BJ (cell line): ENCODE measurements at places on chromosomes 13 and 19. TPM values are rescaled to one million over a fixed set of nuclear protein-coding genes. Genes with fewer than 3 reads are reported as not detected.
A peak's percentile ranks its signal among the peaks of the same experiment; 100 is the strongest.

DNA sequence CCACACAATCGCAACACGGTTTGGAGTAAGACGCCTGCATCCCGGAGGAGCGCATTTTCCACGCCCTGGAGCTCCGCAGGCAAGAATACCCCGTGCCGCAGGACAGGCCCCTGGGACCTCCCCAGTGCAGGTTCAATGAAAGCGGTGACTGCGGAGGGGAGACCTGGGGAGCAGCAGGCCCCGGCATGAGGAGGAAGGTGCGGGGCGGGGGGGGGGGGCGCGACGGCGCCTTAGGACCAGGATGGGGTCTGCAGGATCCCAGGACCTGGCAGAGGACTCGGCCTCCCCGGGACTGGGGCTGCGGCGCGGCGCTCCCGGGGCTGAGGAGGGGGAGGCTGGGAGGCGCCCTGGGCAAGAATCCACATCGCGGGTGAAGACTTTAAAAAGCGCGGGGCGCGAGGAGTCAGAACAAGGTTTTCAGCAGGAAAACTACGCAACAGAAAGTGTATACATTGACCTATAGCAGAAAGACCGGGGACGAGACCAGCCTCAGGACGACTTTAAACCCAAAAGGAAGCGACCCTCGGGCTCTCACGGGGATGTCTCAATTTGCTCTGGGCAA lies 432 bp downstream of the ZNF611 start:
- DNase-seq = no peak

GRCh38 chr19:46107371-46107770 lies 17.1 kb downstream of the IGFL3 start:
- no peak for DNase-seq

DNA sequence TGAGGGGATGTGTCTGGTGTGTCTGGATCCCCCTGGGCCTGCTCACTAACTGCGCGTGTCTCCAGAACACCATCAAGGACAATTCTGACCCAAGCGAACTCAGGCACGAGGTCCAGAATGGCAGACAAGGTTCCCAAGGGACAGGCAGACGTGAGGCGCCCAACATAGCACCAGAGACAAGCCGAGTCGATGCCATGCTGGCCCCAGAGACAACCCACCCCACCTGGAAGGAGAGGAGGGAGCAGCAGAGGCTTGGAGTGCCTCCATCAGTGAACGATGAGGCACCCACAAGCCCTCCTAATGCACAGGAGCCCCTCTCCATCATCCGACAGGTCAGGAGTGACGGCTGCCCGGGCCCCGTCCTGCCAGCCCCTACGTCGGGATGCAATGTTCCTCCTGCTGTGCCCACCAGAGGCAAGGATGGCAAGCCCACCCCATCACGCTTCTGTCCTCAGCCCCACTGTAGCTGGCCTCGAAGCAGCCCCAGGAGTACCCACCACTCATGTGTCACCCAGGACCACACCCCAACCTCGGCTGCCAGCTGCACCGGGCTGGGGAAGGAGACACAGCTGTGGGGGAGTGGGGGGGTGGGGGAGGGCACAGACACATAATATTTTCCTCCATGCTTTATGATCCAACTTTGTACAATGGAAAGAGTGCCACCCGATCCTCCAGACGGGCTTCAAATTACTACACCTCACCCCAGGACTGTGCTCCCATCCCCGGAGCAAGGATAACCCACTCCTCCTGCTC lies 11.8 kb downstream of the AP3D1 start:
- no peak for DNase-seq

- no peak for DNase-seq
Measured at GRCh38 chr13:23822252-23822824, 66.9 kb downstream of the MIPEP start.

DNA sequence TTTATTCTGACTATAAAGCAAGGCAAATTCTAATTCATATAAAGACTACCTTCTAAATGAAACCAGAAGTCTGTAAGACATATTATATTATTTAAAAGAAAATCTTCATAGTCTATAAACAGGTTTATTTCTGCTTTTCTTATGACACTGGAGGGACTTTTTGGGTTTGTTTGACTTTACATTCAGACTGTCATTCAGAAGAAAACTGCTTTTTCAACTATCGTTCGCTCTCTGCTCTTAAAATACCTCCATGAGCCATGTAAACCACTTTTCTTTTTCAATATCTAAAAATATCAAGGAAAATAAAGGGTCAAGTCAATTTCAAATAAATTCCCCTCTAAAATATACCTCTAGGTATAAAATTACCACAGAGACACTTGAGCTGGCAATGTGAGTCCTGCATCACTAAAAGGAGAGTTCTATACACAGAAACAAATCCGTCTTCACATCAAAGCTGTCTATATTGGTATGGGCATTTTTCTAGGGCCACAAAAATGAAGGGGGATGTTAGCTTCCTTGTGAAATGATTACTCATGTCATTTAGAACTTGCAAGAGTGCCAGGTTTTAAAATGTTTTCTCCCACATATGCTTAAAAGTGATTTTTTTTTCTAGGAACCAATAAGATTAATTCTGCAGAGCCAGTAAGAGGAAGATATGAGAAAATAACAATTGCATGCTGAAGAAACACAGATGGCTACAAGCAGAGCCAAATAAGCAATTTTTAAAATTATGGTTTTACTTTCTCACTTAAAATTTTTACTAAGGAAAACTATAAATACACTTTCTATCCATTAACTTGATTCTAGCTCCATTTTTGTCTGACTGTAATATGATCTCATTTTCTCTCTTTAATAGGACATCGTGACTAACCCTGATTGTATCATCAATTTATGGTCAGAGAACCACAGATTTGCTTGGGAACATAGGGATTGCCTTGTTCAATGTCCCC lies 181.8 kb downstream of the TBC1D4 start:
- DNase-seq = peak; percentile 23

- peak; percentile 94 for DNase-seq
Measured at GRCh38 chr13:112711528-112712265, 21.9 kb downstream of the ATP11A start.

DNA sequence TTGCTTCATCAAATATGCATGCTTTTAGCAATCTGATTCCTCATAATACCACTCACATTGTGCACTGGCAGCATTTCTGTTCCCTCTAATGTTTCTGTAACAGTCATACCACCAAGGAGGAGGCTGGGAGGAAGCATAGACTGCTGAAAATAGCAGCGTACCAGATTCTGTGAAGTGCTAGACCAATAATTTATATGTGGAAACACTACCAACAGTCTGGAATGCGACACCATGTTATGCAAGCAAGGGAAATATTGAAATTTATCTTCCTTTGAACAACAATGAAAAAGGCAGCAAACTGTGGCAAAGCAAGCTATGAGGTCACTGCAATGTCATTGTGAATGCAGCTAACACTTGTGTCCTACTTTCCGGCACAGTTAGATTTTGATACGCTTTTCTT lies 1388.0 kb downstream of the EFNB2 start:
- no peak for DNase-seq

DNA sequence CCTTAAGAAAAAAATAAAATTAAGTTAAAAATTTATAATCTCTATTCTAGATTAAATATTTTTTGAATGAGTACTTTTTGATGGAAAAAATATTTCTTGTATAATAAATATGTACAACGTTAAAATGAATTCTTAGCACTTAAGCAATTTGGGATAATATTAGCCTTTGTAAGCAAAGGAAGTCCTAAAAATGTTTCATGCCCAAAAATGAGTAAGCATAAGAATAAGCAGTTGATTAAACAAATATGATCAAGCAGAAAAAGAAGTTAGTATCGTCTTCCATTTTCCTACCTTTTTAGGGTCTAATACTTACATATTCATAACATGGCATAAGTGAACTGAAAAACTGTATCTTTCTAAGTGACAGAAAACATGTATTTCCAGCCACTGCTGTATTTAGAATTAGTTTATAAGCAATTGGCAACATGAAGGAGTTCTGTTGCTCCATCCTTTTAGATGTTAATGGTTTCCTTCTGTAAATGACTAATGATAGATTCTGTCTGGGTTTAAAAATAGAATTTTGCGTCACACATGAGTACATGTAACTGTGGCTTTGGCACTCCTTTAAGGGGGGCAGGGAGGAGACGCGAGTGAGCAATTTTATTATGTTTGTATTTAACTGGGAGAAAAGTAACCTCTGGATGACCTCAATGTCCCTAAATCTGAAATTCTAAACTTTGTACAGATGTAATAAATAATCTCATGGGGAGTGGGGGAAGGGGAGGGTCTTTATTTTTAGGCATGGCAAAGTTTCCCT lies 237.4 kb downstream of the RGCC start:
- peak; percentile 95 for DNase-seq

- DNase-seq = no peak
Measured at GRCh38 chr13:79910875-79911540, 429.9 kb downstream of the SPRY2 start.

- DNase-seq = no peak
Measured at GRCh38 chr13:42485272-42485671, 88.7 kb upstream of the TNFSF11 start.

DNA sequence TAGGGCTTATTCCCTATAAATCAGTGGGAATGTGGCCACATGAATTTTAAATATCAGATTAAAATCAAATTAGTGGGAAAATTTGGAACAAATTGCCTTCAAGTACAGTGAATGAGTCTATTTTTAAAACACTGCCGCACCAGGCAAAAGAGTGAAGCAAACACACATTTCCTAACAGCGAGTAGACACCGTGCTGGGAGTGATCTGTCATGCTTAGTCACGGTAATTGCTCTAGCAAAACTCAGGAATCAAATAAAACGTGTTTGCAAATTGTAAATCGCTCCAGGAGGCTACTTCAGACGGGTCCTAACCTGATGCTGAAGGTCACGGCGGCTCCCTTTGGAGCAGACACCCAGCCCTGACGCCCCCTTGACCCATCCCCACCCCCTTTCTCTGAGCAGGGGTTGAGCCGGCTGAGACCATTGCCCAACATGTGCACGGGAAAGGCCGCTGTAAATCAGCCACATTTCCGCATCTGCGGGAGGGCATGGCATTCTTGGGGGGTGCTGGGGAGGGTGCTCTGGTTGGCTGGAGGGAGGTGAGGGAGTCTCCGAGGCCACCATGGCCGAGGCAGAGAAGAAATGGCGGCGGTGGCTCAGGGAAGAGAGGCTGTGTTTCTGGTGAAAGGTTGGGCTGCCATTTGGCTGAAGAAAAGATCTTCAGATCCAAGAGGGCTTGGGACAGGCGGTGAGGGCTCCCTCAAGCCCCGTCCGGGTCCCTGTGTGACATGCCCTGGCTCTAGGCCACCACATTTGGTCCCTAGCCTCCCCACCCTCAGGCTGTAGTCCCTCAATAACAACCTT lies 8.9 kb downstream of the CEBPA start:
- DNase-seq = peak; percentile 69

DNA sequence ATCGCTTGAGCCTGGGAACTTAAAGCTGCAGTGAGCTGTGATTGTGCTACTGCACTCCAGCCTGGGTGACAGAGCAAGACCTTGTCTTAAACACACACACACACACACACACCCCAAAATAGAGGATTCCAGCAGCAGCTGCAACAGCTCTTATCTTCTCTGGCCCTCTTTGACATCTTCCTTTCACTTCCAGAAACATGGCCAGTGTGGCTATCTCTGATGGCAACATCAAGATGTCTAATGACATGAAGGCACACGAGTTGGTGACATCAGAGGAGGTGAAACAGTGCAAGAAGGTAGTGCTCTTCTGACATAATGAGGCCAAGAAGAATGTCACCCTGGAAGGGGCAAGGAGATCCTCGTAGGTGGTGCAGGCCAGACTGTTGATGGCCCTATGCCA lies 81.2 kb downstream of the TM9SF2 start:
- no peak for DNase-seq

- DNase-seq = no peak
Measured at GRCh38 chr13:97229699-97230098, 7.6 kb downstream of the MBNL2 start.

DNA sequence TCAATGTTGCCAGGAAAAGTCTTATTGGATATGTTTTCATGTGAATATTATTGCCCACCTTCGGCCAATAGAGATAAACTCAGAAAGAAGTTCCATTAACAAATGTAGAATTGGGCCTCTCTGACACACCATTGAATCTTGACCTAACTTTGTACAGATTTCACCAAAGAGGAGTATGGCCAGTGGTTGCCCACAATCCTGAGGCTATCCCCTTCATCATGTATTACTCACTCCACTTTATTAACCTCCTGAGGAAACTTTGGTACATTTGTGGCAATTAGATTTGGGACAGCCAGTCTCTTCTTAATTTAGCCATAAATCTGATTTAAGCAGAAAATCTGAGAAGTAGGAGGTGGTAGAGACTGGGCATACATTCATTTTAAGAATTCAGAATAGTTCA lies 53.3 kb upstream of the POSTN start:
- DNase-seq = no peak

GRCh38 chr13:99442273-99442895 lies 58.9 kb upstream of the TM9SF2 start:
- no peak for DNase-seq

DNA sequence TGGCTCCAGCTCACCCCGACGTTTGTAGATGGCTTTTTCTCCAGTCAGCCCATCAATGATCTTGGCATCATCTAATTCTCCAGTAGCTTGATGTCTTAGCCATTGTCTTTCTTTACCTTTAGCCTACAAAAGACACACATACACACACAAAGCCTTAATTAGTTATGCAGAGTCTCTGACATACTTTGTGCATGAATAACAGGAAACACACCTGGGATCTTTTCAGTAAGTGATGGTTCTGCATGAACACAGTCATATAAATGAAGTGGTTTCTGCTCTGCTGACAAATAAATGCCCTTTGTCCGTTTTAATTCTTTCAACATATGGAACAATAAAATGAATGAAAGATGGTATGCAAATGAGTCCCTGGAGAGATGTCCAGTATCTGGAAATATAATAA lies 133.3 kb downstream of the RGCC start:
- DNase-seq = no peak

DNA sequence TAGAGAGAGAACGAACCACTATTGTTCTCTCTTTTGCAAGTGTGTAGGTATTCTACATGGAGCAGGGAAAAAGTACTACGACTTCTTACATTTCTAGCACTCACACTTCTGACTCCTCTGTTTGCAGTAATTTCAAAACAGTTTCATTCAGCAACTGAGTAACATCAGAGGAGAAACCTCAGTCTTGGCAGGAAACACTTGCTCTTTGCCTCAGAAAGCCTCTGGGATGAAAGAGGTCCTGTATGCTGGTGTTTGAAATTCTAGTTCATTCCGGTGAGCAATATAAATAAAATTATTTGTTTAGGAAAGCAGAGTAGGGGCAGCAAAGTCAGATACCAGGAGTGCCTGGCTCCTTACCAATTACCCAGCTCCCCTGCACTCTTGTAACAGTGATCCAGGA lies 595.5 kb downstream of the TBC1D4 start:
- DNase-seq = no peak

Gene ZNF382
- 0.60 and 1.1 TPM in 2 replicates for polyA plus RNA-seq

Gene FLT1
- polyA plus RNA-seq = 37.8 and 68.2 TPM in 2 replicates

Gene KDELR1
- polyA plus RNA-seq = 237 and 273 TPM in 2 replicates

Gene ATXN8OS
- not detected in 2 replicates for polyA plus RNA-seq

Gene RDH8
- 0.05 and 0.21 TPM in 2 replicates for polyA plus RNA-seq

Gene ACTN4
- 592 and 970 TPM in 2 replicates for polyA plus RNA-seq

Gene CDC42EP5
- polyA plus RNA-seq = 22.5 and 24.7 TPM in 2 replicates

Gene TMEM255B
- 1.9 and 2.0 TPM in 2 replicates for polyA plus RNA-seq

Gene ATP8B3
- polyA plus RNA-seq = 2.7 and 4.6 TPM in 2 replicates

Gene SLC1A5
- polyA plus RNA-seq = 409 and 506 TPM in 2 replicates

Gene RNASEH2A
- polyA plus RNA-seq = 19.9 and 30.3 TPM in 2 replicates

Gene MEF2B
- 0.10 and 0.39 TPM in 2 replicates for polyA plus RNA-seq
